ENCODE measurements at places on chromosomes 16 and 17. TPM values are rescaled to one million over a fixed set of nuclear protein-coding genes. Genes with fewer than 3 reads are reported as not detected.

Gene PRCD
- total RNA-seq: 0.85 TPM

Gene TEKT1
- not detected for total RNA-seq

Gene KRT40
- not detected for total RNA-seq

Gene CSH1
- total RNA-seq: not detected

Gene FOXL1
- total RNA-seq: 10.2 TPM

Gene LRRC37A2
- 3.1 TPM for total RNA-seq

Gene SPECC1
- 5.4 TPM for total RNA-seq

Gene CCL16
- total RNA-seq: 0.19 TPM

Gene GRIN2A
- total RNA-seq: under 0.01 TPM

Gene OSGIN1
- total RNA-seq: 1.1 TPM

Measured in endothelial cell of coronary artery (primary cell).